AML-193 (cell line): ENCODE measurements at places on chromosomes 2 and 18.
A peak's percentile ranks its signal among the peaks of the same experiment; 100 is the strongest.

- DNase-seq = no peak
Measured at GRCh38 chr2:191245869-191246531, 796 bp downstream of the MYO1B start.

DNA sequence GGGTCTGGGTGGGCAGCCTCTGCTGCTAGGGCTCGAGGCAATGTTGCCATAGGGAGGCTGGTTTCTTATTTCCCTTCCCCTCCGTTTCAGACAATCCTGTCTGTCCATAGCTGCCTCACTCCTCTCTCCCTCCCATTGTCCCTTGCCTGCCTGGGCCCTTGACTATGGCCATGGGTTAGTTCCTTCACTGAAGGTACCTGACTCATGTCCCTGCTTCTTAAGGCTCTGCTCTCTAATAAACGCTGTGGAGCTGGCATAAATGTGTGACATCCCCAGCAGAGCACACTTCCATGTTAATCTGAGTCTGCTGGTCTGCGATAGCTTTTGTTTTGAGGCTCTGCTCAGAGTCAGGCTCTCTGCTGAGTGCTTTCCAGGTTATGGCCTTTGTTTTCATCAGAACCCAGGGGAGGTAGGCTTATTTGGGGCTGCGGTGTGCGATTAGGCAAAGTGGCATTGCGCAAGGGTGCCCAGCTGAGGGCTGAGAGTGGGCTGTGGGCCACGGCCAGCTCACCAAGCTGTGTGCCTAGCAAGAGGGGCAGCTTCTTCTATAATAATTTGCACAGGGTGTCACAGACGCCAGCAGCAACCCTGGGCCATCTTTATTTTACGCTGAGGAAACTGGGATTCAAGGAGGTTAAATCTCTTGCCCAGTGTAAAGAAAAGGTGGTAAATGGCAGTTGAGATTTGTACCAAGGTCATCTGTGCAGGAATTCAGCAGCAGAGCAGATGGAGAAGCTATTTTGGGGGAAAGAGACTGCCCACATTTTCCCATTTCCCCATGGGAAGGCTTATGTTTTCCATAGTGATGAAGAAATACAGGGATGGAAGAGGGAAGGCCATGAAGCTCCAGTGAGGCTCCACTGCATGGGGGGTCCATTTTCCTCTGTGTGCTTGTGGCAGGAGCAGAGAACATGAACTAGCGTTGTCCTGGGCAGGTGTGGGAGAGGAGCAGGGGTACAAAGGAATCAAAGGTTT, 25.6 kb downstream of the MRPL33 start:
- no peak for DNase-seq

DNA sequence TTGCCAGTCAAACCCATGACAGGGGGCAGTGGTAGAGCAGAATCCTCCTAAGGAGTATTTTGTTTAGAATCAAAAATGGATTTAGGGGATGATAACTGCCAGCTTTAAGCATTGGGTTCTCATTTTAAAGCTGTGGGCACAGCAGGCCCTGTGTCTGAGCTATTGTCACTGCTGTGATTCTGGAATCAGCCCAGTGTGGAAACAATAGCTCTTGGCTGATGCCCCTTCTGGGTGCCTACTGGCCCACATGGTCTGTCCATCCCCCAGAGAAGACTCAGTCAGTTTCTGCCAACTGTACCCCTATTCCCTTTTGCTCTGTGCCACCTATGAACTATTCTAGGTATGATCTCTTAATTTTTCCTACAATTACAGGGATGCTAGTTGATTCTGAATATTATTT, 91.7 kb upstream of the LRRTM1 start:
- DNase-seq = no peak

- no peak for DNase-seq
Measured at GRCh38 chr2:32678825-32679224, 51.0 kb downstream of the TTC27 start.

DNA sequence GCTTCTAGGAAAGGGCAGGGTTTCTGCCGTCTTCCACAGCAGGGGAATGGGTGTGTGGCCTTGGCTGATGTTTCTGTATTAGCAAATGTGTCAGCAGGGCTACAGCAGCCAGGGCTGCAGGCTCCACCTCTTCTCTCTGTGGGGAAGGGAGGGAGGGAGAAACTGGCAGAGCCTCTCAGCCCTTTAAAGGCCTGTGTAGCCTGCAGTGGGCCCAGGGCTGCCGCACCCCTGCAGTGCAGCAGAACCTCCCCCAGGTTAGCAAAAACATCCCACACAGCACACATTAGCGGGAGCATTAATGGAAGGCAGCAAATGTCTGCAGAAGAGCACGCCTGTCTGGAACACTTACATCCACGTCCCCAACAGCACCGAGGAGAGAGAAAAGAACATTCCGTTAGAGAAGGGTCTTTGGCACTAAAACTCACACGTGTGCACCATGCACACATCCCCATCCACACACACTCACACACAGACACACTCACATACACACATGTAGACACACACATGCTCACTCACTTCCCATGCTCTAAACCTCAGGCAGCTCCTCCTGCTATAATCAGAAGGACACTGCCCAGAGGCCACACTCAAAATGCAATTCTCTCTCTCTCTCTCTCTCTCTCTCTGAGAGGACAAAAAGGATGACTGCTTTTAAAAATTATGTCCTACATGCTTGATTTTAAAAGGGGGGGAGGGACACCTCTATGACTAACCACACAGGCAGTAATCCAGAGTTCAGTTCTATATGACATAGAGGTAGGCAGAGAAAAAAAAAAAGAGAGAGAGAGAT, 24.1 kb downstream of the MRPL35 start:
- no peak for DNase-seq

DNA sequence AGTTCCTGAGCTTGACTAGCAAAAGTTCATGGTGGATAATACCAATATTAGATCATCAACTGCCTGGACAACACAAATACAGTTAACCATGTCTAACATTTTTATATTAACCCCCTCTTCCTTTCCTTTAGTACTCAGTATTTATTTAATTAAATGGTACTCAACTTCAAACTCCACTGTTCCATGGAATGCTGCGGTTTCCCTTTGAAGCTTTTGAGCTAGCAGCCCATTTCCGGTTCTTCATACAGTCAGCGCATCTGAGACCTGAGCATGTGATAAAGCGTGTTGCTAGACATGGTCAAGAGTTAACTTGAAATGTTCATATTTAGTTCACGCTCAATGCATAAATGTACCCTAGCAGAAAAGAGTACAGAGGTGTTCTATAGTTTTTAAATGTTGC, 278.4 kb downstream of the ALPK2 start:
- DNase-seq = no peak

- DNase-seq = no peak
Measured at GRCh38 chr2:241763551-241764274, 12.9 kb upstream of the GAL3ST2 start.

GRCh38 chr2:42092084-42092996, 44.5 kb downstream of the PKDCC start:
- peak; percentile 57 for DNase-seq

DNA sequence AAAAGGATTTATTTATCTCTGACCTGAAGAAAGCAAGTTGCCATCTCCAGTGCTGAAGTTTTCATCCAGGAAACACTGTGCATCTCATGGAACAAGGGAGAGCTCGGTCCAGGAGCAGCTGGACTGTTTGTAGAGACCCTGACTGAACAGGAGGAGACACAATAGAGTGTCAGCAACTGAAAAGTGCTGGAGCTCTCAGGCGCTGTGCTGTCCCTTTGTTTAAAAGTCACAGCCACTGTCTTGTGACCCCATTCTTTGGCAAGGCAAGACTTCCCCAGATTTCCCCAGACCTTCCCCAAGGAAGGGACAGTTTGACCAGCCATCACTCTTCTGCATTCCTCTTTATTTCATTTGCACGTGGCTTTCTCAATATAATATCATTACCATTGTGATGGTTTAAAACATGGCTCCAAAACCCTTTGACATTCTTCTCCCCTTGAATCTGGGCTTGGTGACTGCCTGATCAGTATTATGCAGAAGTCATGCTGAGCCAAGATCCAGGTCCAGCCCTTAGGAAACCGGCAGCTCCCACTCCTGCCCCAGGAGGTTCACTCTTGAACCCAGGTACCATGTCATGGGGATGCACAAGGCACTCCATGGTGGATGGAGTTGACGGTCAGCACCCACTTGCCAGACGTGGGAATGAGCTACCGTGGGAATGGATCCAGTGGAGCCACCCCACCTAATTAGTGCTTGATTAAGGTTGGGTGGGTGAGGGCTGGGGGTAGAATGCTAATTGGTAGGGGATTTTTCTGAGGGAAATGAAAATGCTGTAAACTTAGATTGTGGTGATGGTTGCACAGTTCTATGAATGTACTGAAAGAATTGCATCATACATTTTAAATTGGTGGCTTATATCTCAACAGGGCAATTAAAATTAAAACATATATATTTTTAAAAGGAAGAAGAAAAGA, 497.9 kb upstream of the RAB6C start:
- DNase-seq = no peak

DNA sequence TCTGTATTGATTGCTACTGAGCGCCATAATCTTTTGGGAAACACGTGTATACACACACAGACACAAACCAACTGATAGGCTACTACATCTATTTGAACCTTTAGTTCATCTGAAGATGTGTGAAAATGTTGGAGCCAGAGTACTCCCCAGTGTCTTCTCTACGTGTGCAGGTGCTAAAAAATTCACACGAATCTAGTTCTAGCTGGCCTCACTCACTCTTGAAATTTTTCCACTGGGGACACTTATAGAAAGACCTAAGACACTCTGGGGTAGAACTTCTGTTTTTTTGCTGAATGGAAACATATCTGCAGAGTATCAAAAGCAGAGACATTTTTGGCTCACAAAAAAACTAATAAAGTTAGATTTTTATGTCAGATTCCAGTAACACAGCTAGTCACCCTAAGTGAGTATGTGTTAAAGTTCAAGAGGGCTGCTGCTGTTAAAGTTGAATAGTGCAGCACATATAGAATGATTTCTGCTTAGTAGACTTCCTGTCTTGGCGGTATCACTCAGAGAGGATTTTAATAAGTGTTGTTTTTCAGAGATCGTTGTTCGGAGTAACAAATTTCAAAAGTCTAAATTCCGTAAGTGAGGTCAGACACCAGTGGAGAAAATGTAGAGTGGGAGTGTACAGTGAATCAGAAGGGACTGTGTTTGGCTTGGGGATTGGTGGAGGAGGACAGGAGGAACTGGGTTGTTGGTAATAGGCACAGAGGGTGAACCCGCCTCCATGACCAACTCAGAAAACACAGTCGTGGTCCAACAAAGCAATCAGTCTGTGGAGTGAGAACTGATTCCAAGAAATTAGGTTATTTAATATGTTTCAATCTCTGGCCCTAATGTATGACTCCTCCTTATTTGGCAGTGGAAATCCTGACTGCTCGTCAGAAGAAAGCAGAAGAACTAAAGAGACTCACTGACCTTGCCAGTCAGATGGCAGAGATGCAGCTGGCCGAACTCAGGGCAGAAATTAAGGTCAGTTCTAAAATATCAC, 43.1 kb downstream of the KCTD18 start:
- peak; percentile 8 for DNase-seq

DNA sequence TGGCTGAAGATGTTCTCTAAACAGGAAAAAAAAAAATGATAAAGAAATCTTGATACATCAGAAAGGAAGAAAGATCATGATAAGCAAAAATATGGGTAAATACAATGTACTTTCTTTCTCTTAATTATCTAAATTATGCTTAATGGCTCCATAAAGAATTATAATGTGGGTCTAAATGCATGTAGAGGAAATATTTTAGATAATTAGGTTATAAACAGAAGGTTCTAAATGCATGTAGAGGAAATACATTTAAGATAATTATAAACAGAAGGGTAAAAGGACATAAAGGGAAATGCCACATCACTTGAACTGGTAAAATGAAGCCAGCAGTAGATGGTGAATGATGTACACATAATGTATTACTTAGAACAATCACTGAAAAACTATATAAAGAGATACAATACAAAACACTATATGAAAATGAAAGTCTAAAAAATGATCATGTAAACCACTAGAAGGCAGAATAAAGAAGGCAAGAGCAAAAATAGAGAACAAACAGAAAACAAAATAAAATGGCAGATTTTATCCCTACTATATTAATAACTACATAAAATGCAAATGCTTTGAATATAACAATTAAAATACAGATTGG, 308.4 kb upstream of the CDH2 start:
- no peak for DNase-seq

DNA sequence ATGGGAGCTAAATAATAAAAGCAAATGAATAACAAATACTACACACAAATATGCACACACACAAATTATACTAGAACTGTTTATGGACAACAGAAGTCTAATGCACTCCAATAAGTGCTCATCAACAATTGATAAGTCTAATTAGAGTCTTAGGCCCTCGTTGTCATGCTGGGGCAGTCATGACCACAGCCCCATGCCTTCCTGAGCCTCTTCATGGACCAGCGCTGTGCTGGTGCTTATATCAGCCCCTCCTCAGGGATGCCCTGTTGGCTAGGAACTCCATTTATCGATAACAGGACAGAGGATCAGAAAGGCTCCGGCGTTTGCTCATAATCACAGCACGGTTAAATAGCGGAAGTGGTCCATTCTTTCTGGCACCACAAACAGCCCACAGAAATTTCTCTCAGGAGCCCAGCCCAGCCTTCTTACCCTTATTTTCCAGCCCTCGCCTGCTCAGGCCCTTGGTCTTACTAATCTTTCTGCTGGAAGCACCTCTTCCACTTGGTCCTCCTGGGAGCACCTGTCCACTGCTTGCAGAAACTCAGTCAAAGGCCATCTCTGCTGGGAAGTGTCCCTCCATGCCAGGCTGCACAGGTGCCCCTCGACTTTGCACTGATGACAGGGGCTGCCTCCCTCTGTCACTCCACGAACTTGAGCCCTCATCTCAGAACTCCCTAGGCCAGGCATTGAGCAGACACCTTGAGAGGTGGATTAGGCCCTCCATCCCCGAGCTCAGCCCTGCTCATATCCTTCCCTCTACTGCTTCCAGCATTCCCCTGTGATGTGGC, 500.2 kb upstream of the HS6ST1 start:
- no peak for DNase-seq

GRCh38 chr18:27075828-27076227, 109.3 kb downstream of the CHST9 start:
- no peak for DNase-seq

GRCh38 chr2:161371869-161372268, 44.2 kb upstream of the TBR1 start:
- DNase-seq = no peak

DNA sequence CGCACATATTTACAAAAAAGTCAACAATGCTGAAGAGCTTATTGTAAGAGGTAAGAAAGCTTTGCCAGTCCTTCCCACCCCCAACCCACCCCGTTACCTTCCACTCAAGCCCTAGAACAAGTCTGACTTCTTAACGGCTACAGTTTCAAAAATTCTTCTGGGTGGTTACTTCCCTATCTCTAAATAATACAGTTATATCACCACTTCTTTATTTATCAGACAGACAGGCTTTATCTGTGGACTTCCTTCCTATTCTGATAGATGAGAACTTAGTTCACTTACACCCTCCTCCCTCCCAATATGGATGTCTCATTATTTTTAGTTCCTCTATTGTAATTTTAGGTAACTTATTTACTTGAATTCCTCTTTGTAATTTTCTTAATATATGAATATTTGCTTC, 26.7 kb upstream of the ACTR3 start:
- DNase-seq = peak; percentile 76

GRCh38 chr2:31397094-31397493, 17.4 kb downstream of the XDH start:
- no peak for DNase-seq
